ENCODE measurements at places on chromosomes 16 and 17.

DNA sequence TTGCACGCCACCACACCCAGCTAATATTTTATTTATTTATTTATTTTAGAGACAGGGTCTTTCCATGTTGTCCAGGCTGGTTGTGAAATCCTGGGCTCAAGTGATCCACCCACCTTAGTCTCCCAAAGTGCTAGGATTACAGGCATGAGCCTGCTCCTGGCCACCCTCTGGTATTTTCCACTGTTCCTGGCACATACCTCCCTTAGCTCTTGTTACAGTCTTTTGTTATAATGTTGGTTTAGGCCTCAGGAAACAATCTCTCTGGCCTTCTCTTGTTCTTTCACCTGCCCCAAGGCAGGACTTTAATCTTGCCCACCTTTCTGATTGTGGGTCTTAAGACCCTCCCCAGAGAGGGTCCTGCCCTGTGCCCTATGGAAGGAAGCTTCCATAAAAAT is 3.6 kb upstream of the CYTH1 start:
- DNase-seq = no peak

DNA sequence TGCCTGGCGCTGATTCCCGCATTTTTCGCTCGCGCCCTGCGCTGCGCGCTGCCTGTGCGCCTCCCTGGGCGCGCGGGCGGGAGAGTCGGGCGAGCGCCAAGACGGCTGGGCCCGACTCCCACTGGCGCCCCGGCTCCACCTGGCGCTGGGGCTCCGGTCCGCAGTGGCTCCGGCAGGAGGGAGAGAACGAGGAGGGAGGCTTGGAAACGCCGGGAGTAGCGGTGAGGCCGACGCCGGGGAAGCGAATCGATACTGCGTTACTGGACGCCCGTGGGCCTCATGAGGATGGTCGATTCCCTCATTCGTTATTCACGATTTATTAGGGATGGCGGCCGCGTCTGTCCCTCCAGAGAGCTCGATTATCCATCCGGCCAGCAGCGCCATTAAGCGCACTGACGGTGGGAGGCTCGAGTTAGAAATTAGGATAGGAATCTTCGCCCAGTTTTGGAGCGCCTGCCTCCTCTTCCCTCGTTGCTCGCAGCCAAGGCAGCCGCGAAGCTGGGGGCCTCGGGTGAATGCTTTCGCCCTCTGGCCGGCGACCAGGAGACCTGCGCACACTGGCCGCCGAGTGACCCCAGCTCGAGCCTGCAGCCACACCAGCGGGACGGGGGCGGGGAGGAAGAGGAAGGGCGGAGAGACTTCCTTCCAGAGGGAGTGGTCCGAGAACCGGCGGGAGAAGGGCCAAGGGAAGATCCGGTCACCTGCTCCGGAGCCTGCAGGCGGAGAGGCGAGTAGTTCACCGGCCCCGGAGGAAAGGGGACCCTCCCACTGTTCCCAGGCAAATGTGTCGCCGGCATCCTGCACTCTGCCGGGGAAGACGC is 1.3 kb upstream of the PCGF2 start:
- DNase-seq = peak; percentile 80

DNA sequence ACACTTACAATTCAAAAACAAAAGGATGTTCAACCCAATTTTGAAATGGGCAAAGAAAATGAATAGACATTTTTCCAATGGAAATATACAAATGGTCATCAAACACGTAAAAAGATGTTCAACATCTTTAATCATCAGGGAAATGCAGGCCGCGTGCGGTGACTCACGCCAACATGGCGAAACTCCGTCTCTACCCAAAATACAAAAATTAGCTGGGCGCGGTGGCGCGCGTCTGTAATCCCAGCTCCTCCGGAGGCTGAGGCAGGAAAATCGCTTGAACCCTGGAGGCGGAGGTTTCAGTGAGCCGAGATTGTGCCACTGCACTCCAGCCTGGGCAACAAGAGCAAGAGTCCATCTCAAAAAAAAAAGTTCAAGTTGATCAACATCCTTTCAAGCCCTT is 1.8 kb upstream of the CLUAP1 start:
- no peak for DNase-seq

GRCh38 chr16:5025171-5025632 is 8.5 kb downstream of the NAGPA start:
- no peak for DNase-seq

GRCh38 chr17:15465045-15465701 is 2.2 kb downstream of the CDRT4 start:
- DNase-seq = no peak

DNA sequence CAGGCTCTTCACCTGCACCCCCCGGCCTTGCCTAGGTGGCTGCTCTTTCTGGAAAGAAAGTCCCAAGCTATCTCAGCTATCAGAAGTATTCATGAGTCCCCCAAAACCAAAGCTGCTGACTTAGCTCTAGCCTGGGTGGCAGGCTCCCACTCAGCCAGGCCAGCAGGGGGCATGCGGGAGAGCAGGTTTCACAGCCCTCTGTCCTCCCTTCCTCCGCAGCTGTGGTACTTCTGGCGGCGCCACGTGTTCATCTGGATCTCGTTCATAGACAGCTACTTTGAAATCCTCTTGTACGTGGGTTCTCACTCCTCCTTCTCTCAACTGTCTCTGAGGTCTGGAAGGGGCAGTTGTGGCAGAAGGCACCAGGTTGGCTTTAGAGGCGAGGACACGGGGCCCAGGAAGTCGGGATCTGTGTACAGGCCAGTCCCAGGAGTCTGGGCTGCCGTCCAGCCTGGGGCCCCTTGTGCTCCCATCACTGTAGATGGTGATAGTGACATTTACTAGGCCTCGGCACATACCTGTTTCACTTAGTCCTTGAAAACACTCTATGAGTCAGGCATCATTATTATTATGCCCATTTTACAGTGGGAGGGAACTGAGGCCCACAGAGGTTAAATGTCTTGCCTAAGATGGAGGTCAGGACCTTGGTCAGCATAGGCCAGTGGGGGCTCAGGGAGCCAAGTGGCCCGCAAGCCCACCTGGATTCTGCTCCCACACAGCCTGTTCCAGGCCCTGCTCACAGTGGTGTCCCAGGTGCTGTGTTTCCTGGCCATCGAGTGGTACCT is 12.9 kb downstream of the TRPV2 start:
- DNase-seq = no peak

Data from renal pelvis (tissue), 12 donors.